ENCODE measurements at places on chromosomes 4 and X.

GRCh38 chrX:155086202-155086840 is 15.0 kb downstream of the BRCC3 start:
- DNase-seq: peak; percentile 45

GRCh38 chrX:136827026-136827425 is 46.3 kb upstream of the ARHGEF6 start:
- no peak for DNase-seq

GRCh38 chrX:142891046-142891445 is 134.7 kb upstream of the SPANXN4 start:
- no peak for DNase-seq

DNA sequence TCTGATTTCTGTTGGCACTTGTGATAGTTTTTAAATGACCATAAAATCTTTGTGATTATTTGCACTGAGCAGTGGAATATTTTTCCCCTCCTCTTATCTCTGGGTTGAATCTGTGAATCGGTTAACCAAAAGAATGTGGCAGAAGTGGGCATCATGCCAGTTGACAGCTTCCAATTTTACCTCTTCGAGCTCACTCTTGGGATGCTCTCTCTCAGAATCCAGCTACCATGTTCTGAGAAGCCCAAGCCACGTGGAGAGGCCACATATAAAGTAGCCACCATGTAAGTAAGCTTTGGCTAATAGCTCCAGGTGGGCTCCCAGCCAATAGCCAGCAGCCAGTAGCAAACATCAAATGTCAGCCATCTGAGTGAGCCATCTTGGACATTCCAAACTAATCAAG is 12.9 kb upstream of the WDR19 start:
- DNase-seq: no peak

- DNase-seq: no peak
These were observed 60.1 kb downstream of the GRIA2 start for GRCh38 chr4:157280673-157281072.

- no peak for DNase-seq
These were observed 211.7 kb downstream of the FAT4 start for GRCh38 chr4:125526420-125526819.

DNA sequence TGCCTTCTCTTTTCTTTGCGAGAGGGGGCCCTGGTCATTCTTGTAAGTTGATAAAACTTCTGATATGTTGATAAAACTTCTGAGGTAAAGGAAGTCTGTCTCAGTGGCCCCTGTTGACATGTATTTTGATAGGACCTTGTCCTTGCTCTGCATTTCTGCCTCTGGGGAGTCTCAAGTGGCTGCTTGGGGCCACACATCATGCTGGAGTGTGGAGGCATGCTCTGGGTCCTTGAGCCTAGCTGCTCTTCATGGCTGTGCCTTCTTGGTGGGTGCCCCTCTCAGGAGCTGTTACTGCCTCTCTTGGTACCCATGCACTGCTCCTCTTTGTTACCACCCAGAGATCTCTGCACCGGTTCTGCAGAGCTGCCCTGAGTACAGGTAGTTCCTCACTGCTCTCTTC is 14.2 kb downstream of the NSD2 start:
- DNase-seq: no peak

- DNase-seq: no peak
These were observed 2.3 kb downstream of the LINC00632 start for GRCh38 chrX:140711894-140712293.

GRCh38 chrX:32893751-32894150 is 317.6 kb downstream of the DMD start:
- no peak for DNase-seq

GRCh38 chr4:16278178-16278577 is 51.9 kb upstream of the TAPT1 start:
- no peak for DNase-seq

DNA sequence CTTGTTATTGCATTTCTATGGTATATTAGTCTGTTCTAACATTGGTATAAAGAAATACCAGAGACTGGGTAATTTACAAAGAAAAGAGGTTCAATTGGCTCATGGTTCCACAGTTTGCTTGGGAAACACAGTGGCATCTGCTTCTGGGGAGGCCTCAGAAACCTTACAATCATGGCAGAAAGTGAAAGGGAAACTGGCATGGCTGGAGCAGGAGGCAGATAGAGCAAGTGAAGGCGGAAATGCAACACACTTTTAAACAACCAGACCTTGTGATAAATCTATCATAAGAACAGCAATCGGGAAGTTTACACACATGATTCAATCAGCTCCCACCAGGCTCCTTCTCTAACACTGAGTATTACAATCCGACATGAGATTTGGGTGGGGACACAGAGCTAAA is 346.6 kb upstream of the GNPDA2 start:
- DNase-seq: no peak

DNA sequence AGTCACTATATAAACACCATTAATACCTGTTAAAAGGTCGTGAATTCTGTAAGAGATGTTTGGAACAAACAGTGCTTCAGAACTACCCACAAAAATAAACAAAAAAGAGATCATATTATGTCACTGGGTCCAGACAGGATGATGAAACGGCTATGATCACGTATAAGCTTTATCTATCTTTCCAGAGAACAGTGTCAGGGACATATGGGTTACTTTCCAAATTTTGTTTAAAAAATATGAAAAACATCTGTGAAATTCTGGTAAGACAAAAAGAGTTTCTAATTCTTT is 90.0 kb downstream of the SORBS2 start:
- DNase-seq: no peak

DNA sequence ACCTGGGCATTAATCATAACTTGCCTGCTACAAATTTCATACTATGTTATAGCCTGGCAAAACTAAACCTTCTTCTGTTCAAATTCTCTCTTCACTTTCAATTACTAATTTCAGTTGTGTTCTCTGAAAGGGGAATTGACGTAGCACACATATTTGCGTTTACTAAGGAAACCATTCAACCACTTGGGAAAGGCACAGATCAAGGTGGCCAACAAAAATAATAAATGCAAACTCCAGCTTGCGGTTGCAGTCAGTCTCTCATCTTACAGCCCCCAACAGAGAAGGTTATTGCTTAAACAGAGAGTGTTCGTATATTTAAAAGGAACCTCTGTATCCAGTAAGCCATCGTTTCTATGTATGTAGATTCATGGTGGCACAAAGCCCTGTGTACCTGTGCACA is 4.0 kb downstream of the SRPX start:
- no peak for DNase-seq

DNA sequence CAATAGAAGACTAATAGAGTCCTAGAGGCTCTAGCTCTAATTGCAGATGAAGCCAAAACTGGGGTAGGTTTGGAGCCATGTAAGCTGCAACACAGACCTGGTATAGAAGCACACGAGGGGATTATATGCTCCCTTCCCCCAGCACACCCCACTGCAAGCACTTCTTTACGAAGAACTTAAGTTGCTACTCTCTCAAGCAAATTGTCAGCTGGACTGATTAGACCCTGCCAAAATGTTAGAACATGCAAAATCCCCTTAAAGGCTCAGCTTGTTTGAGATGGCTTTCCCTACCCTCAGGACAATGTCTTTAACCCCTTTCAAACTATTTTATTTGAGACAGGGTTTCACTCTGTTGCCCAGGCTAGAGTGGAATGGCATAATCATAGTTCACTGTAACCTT is 4.7 kb upstream of the KIAA1210 start:
- DNase-seq: no peak

GRCh38 chr4:73433140-73433539 is 2.9 kb upstream of the AFP start:
- no peak for DNase-seq

GRCh38 chr4:99410075-99410474 is 25.1 kb downstream of the ADH7 start:
- DNase-seq: no peak

- no peak for DNase-seq
These were observed 64.6 kb upstream of the ENPP6 start for GRCh38 chr4:184282251-184282713.

DNA sequence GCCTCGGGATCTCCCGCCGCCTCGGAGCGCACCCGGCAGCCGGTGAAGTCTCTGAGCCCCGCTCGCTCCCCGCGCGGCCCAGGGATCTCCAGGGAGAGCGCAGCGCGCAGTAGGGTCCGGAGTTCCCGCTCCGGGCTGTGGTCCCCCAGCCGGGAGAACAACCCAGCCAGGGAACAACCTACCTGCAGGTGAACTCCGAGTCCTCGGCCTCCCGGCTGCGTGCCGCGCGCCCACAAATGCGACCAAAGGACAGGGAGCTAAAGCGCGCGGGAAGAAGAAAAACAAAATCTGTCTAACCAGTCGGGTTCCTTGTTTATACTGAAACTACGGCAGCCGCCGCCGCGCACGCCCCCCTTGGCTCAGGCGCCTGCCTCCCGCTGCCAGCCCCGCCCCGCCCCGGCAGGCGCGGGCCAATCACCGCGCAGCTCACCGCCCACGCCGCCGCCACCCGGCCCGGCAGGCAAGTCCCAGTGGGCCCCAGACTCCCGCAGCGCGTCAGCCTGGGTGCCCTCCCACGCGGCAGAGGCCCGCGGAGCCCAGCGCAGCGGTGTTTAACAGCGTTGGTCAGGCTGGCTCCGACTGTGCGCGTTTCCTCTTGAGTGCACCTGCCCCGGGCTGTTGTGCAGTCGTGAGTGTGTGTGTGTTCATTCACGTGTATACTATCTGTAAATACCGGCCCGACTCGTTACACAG is at the start of gene RASGEF1B:
Gene RASGEF1B (minus strand): TSS at position 320 of the 693 bp plus-strand sequence. CDS start 12,399 bp downstream, outside the sequence.
- DNase-seq: peak; percentile 85

- DNase-seq: no peak
These were observed 11.7 kb upstream of the TENM3 start for GRCh38 chr4:182231496-182231895.

DNA sequence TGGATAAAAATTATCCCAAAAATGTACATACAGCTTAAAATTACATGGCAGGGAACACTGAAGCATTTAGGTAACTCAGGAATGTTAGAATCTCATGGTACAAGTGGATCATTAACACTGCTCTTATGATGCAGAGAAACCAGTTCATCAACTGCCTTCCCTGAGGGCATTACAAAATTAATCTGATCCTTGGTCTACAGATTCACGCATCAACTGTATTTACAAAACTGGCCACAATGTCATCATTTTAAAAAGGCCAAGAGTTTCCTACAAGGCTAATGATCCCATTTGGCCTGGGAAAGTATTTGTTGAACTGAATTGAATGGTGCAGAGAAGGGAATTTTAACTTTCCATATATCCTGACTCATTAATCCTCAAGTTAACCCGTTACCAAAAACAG is 84.6 kb downstream of the TSPAN5 start:
- no peak for DNase-seq

DNA sequence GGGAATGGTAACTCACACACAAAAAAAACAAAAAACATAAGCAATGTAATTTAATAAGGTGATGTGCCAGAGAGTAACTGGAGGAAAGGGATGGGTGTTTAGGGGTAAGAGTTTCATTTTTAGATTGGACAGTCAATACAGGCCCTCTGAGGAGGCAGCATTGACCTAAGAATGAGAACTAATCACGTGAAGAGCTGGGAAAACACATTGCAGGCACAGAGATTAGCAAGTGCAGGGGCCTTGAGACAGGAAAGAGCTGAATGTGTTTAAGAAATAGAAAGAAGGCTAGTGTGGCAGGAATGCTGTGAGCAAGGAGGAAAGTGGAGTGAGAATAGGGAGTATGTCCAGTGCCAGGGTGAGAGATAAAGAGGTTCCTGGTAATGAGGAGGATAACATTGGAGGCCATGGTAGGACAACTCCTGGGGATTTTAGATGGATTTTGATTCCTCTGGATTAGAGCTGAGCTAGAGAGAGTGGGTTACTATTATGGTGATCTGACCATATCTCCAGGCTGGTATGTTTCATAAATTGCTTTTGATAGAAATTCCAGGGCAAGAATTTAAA is 17.6 kb downstream of the PDLIM5 start:
- DNase-seq: no peak

DNA sequence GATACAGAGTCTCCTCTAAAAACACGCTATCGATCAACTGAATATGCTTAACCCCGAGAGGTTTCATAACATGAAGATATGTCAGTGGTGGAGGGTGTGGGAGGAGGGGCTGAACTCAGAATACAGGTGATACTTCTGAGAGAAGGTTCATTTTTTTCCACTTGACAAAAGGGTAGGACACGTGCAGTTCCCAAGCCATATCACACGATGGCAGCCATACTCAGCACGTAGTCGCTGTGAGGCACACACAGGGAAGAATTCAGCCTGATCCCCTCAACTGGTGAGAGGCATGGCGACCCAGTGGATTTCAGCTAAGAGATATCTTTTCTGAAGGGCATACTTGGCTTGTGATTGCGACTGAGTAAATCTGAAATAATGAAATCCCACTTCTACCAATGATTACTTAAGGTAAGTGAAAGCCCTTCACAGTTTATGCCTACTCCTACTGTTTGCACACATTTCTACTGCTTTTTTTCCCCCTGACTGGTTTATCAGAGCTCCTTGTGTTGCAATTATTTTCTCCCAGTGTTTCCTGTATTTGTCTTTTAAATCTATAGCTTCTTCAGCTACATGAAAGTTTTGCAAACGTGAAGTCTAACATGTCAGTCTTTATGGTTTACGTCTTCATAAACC is 133.1 kb downstream of the CORIN start:
- peak; percentile 77 for DNase-seq

DNA sequence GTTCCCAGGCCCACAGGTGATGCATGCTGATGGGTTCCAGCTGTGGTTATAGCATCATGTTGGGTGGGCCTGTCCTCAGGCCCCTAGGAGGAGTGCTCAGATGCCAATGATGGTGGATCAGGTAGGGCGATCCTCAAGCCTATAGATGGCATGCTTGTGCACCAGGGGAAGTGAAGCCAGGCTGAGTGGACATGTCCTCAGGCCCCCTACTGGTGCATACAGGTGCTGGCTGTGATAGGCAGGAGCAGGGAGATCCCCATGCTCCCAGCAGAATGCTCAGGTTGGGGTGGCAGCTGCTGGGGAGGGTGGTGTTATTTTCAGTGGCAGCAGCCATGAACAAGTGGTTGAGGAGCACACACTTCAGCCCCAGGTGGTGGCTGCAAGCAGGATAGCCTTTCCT is 96.0 kb downstream of the SMARCA1 start:
- no peak for DNase-seq

- no peak for DNase-seq
These were observed 80.9 kb upstream of the NKX1-1 start for GRCh38 chr4:1487106-1487505.

- no peak for DNase-seq
These were observed 130.9 kb downstream of the TMEM164 start for GRCh38 chrX:110133735-110134370.

- no peak for DNase-seq
These were observed 24.6 kb downstream of the CFAP299 start for GRCh38 chr4:80360084-80360483.

DNA sequence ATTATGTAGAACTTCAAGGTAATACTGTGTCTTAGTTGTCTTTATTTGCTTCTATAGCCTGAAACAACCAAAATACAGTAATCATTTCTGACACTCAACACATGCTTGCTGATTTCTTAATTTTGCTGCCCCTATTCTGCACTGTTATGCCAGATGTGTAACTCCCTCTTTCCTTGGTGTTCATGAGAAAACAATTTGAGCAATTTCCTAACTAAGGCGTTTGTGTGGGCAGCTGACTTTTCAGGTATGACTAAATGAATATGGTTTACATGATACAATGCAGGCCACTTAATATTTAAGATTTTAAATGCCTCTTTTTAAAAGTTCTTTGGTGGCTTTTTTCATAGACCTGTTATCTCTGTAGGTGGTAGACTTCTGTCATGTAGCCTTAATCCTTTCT is 46.1 kb upstream of the CENPE start:
- no peak for DNase-seq
